Fibroblast of lung (primary cell): ENCODE measurements at places on chromosomes 4 and X. TPM values are rescaled to one million over a fixed set of nuclear protein-coding genes. Genes with fewer than 3 reads are reported as not detected.

Gene RAB40A
- under 0.01 and 0.17 TPM in 2 replicates for total RNA-seq

Gene SYNPO2
- total RNA-seq: 12.6 and 40.1 TPM in 2 replicates

Gene DMD
- 4.1 and 5.1 TPM in 2 replicates for total RNA-seq

Gene BMP3
- 0.17 TPM in 1 of 2 replicates, not detected in the other for total RNA-seq

Gene IBSP
- not detected in 2 replicates for total RNA-seq
